ENCODE measurements at places on chromosomes 5 and 9.

DNA sequence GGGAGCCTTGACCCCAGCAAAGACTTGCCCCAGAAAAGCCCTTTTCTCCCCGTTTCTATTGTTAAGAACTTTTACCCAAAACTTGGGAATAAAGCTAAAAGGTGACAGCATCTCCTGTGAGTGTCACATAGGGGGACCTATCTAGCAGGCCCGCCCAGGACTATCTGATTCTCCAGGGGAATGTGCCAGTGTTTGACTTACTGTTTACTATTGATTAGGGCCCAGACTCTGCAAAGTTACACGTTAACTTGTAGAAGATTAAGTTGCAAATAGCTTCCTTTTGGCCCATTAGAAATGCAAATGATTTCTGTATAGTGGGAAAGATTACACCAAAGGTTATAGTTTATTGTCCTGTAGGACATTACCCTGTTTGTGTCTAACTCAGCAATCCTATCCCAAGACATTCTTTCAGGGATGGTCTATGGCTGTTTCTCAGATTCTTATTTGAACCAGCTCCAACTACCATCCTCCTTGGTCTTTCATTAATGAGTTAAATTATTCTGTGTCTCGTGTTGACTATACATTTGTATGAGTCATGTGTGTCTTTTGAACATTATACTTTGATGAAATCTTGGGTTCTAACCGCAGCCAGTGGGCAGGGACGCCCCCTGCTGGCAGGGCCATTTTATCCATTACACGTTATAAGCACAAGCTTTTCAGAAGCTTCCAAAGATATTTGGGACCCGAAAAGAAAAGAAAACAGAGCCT is 60.7 kb downstream of the HRH2 start:
- DNase-seq: no peak

DNA sequence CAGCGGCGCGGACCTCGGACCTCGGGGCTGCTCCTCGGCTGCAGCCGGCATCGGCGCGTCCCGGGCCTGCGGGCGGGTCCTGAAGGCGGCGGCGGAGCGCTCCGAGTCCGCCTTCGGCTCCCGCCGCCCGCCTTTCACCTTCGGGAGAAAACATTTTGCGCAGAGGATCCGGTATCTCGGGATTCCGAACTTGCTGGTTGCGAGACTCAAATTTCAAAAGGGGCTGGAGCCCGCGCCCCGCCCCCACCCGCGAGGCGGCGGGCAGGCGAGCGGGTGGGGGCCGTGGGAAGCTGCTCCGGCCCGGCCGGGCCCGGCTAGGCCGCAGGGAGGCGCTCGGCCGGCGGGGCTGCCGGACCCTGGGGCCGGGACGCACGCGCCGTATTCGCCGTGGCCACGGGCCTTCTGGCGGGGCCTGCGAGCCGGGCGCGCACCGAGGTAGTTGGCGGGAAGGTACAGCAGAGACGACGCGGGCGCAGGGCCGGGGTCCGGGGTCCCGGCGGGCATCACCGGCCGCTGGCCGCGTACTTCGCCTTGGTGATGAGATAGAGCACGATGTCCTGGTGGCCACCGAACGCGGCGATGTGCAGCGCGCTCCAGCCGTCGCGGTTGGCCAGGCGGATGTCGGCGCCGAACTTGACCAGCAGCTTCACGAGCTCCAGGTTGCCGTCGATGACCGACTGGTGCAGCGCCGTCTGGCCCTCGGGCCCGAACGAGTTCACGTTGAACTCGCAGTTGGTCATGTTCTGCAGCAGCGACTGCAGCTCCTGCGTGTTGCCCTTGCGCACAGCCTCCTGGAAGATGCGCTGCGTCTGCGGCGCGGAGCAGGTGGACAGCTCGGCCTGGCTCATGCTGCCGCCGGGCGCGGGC is 757 bp downstream of the NRARP start:
- DNase-seq: no peak

DNA sequence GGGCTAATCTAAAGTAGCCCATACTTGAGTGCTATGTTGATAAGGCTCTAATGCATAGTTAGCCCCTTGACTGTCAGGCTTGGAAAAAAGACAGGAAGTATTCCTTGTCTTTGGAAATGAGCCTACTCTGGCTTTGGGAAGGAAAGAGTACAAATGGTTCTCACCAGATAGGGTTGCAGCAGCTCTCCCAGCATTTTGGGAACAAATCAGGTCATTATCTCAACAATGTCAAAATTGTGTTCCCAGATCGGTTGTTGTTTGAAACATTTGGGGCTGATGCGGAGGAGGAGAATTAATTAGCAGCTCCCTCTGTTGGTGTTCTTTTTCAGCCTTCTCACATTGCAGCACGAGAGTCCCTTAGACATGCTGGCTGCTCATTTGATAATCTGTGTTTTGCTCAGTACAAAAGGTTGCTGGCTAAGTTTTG is 294.7 kb upstream of the DMRT1 start:
- no peak for DNase-seq

DNA sequence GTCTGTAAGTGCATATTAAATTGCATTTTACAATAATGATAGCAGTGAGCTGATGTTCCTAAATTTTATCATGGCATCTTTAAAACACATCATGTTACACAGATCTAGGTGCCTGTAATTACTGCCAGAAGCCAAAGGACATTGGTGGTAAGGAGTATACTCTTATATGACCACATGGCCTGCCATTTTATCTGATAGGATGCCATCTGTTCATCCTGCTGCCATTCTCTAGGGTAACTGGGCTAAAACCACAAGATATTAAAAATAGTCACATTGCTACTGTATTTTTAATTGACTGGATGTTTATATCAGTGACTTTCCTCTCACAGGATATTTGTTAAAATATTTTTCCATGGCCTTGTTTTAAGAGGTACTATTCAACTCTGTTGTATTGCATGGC is 53.1 kb downstream of the HCN1 start:
- DNase-seq: no peak

DNA sequence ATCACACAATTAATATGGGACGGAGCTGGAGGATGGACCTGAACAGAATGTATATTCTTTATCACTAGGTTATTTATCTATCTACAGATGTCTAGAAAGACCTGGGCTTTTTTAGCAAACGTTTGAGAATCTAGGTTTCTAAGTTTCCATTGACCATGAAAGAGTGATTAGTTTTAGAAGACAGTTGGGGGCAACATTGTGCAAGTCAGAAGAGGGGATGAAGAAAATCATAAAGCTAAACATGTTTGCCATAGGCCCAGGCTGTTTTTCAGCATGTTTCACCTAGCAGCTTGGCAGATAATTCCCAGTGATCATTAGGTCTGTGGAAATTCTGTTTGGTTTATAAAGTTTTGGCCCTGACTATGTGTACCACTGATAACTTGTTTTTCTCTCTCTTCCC is 44.1 kb upstream of the CDKN2B start:
- no peak for DNase-seq

Measured in T-helper 2 cell (primary cell).